GM20000 (cell line): ENCODE measurements at places on chromosomes 4 and X.

DNA sequence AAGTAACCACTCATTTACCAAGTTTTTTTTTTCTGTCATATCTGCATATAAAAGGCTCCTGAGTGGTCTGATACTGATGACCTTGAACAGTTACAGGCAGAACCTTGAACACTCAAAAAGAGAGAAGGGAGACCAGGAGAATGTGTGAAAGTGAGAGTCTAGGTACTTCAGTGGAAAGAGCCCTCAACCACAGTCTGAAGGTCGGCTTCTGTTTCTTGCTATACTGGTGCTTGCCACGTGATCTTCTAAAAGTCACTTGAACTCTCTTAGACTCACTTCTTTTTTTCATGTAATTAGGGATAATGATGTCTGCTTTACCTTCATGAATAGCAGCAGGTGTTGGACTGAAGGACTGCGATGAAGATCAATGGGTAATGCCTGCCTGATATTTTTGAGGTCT is 22.8 kb downstream of the GABRB1 start:
- DNase-seq, result no peak

GRCh38 chr4:25663781-25664180 is 8.1 kb downstream of the SLC34A2 start:
- DNase-seq, result no peak

DNA sequence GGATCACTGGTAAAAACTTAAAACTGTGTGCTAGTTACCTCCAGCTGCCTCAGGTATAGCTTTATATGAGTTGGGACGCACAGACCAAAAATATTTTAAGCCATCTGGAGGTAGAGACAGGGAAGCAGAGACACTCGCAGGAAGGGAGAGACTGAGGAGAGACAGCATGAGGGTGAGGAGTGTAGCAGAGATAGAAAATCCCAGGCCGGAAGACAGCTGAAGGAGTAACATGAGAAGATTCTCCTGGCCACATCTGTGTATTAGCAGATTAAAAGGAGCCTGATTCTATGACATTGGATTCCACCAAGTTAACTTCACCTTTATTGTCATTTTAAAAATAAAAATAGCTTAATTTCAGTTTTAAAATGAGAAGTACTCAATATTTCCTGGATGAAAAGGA is 84.3 kb downstream of the PDLIM5 start:
- DNase-seq, result no peak

GRCh38 chrX:70552130-70552704 is 107.6 kb downstream of the DLG3 start:
- DNase-seq, result no peak

GRCh38 chr4:138032222-138032621 is 209.9 kb downstream of the SLC7A11 start:
- DNase-seq, result no peak

- no peak for DNase-seq
Observed at GRCh38 chr4:37422102-37422501, 177.6 kb downstream of the NWD2 start.

DNA sequence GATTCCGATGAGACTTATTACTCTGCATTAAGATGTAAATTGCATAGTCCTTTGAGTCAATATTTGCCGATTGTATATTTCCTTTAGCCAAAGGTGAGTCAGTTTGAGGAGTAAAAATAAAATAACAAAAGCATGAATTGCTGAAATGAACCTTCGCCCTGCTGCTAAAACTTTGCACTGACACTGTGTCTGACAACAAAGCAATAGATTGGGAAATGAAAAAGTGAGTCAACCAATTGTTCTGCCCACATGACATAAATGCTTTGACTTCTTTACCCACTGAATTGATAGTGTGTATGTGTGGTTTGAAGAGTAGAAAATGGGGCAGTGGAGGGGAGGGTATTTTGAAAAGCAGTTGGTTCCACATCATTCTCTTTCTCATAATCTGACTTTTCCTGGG is 88.4 kb upstream of the AFF2 start:
- DNase-seq, result no peak

GRCh38 chr4:7187168-7187535 is 5.2 kb upstream of the SORCS2 start:
- DNase-seq, result no peak

GRCh38 chr4:179823342-179823741 is 2381.1 kb upstream of the AGA start:
- DNase-seq, result no peak

DNA sequence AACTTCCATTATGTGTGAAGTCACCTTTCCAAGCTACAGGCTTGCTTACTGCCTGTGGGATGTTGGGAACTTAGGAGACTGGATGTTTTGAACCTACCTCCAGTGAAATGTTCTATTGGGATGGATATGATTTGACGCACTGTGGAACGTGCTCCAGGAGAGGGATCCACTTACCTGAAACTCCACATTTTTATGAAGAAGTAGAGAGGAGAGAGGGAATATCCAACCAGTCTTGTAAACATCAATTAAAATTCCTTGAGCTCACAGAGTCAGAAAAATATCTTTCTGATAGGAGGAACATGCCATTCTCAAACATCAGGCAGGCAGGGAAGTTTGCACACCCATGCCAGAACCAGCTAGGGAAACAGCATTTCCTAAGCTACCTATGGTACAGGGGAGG is 91.1 kb upstream of the MAOA start:
- DNase-seq, result no peak

- no peak for DNase-seq
Observed at GRCh38 chr4:158999166-158999682, 103.7 kb upstream of the RAPGEF2 start.

DNA sequence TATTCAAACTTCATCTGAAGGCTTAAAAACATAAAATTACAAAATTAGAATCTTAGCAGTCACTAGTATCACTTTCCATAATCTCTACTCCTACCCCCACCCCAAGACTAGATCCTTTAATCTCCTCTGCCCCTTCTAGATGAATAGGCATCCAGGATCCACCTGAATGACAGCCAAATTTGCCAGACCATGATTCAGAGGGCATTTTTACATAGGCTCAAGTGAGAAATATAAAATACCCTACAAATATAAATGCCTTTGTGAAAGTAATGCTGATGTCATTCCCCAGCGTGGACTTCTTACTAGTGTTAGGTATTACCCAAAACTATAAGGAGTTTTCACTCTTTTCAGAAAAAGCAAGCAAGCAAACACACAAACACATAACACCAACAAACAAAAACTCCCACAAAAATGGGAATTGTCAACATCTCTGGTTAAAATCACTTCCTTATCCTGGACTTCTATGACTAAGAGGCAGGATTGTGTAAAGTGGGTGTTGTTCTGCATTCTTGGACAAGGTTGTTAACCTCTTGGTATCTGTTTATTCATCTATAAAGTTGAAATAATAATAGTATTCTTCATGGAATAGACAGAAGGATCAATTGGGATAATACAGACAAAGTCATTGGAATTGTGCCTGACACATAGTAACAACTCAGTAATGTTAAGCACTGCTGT is 51.3 kb upstream of the TMPRSS11F start:
- no peak for DNase-seq

- no peak for DNase-seq
Observed at GRCh38 chr4:158111241-158111640, 61.6 kb downstream of the GASK1B start.

DNA sequence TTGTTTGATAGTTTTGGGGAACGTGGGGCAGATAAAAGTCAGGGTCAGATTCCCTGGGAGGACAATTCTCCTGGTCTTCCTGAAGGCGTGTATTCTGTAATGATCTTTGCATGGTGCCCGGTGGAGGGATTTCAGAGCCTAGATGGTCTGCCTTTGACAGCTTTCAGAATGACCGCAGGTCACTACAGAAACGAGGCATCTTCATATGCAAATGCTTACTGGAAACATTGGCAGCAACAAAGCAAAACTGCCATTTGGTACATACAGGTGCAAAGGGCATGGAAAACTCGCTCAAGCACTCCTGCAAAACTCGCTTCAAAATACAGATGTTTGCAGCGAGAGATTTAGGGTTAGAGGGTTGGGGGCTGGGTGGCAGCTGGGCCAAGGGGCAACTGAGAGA is 8.8 kb downstream of the C4orf50 start:
- DNase-seq, result no peak

DNA sequence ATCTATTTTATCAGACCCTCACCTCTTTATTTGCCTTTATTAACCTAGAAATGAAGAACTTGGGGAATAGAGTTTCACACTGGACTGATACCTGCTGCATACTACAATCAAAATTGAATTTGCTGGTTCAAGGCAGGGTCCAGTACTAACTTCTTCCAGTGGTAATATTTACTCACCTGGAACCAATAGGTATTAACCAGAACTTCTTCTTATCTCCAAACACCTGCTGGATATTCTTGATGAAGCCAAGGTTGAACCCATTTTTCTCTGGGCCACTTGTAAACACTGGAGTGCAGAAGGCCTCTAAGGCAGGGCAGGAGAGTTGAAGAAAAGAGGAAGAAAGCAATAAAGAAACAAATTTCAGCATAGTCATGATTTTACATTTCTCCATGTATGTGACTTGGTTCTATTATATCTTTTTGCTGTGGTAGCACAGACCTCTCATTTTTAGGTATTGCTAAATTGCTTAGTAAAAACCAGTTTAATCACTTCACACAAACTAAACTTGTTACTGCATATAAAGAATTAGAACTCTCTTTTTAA is 101.1 kb downstream of the ZDHHC15 start:
- DNase-seq, result no peak

DNA sequence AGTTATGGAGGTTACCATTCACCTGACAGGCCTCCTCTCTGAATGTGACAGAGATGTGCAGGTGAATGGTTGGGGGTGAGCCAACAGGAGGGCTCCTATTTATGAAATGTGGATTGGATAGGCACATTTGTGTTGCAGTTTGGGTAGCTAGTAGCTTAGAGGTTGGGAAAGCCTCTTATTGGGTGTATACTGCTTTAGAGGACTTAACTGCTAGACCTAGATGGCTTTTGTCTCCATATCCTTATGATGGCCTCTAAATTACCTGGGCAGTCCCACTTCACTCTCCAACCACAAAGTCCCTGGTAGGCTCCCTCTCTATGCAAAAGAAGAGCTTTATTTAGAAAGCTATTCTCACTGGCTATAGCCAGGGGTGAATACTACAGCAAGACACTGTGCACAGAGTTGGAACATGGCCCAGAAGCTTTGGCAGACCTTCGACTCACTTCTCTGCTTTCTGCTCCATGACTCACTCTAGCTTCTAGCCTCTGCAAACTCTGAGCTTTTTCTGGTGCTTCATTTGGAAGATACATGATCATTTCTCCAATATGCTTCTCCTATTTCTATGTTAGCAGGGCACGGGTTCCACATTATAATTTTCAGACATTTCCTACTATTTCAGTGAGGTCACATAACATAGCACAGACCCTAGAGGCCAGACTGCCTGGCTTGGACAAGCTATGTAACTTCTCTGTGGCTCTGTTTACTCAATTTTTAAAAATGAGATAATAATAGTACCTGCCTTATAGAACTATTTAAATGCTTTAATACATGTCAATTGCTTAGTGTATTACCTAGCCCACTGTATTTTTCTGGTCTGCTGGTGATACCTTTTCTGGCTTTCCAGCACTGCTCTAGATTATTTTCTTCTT is 6.0 kb upstream of the VGLL1 start:
- no peak for DNase-seq

GRCh38 chr4:33064238-33064637 is 2344.1 kb downstream of the PCDH7 start:
- no peak for DNase-seq

DNA sequence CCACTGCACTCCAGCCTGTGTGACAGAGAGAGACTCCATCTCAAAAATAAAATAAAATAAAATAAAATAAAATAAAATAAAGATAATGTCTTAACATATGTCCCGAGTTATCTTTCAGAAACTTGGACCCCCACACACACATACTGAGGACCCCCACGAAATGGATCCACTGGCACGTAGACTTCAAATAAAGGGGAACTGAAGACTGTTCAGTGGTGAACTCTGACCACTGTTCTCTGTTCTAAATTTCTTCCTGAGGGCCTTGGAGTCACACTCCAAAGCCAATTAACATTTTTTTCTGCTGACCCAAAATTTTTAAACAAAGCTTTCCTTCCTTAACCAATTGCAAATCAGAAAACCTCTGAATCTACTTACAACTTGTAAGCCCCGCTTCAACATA is 43.5 kb upstream of the PRDX4 start:
- DNase-seq, result no peak

- no peak for DNase-seq
Observed at GRCh38 chr4:141375855-141376254, 155.2 kb downstream of the ZNF330 start.

DNA sequence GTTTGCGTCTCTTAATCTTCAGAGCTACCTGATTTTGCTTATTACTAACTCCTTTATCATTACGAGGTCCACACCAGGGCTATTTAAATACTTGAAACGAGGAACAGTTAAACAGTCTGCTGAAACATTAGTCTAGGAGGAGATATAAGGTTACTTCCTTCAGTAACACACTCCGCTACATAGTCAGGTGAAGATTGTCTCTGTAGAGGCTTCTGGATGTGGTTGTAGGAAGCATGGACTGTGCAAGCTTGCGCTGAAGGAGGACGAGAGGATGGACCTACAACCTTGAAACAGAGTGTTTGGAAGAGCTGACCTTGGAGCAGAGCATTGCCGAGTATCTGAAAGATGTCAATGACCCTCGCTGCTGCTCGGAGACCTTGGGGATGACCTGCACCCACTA is at the start of gene CLRN2:
Gene CLRN2 (plus strand): TSS at position 301 of the 400 bp plus-strand sequence. CDS start 102 bp downstream, outside the sequence.
- no peak for DNase-seq

- no peak for DNase-seq
Observed at GRCh38 chr4:56743550-56743949, 62.5 kb upstream of the HOPX start.

GRCh38 chr4:6660430-6660829 is 19.9 kb downstream of the MRFAP1 start:
- DNase-seq, result no peak

DNA sequence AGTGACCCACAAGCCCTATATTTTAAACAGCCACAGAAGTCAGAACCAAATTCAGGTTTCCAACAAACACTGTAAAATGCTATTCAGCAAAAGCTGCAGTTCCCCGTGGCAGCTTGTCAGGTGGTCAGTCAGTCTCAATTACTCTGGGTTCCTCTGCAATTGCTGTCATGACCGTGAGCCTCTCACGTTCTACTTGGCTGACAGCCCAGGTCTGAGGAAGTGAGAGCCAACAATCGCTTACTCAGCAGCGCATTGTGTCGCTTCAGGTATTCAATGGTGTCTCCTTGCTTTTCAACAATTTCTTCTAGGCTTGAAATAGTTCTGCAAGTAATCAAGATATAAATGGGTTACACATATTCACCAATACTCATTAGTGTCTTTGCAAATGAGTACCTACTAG is 25.8 kb downstream of the TRIM75 start:
- no peak for DNase-seq

- no peak for DNase-seq
Observed at GRCh38 chr4:102281171-102281839, 64.0 kb downstream of the SLC39A8 start.

DNA sequence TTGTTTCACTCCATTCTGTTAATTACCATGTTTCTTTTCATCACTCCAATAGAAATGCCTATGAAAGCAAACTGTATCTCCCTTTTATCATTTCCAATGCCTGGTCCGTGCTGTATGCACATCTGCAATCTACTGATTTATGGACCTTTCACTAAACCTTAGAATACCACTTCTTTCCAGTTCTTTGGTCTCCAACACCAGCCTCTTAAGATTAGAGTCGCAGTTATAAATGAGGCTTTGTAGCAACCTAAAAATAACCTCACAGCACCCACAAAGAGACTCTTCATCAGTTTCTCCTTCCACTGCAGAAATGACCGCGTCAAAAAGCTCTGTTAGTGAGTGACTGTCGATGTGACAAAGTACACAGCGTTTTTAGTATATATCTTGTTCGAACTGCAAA is 282.6 kb downstream of the ADGRA3 start:
- DNase-seq, result no peak
